NCI-H2029 treated with DMSO at 0.1 percent for 48 hours (cell line): ENCODE measurements at places on chromosomes 5 and 9.

DNA sequence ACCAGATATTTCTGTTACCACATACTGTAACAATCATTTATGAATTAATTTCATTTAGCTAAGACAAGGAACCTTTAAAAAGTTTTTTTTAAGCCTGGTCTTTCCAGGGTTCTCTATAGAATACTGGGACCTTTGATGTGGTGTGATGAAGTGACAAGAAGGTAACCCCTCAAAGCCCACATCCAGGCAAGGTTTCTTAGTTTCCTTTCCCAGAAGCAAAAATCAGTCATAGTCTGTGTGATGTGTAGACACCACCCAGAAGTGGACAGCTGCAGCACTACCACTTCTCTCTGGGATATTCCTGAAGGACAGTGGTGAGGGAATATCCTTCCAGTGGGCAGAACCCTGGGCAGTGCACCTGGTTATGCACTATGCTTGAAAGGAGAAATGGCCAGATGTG is 115.6 kb downstream of the TTC39B start:
- DNase-seq = no peak

DNA sequence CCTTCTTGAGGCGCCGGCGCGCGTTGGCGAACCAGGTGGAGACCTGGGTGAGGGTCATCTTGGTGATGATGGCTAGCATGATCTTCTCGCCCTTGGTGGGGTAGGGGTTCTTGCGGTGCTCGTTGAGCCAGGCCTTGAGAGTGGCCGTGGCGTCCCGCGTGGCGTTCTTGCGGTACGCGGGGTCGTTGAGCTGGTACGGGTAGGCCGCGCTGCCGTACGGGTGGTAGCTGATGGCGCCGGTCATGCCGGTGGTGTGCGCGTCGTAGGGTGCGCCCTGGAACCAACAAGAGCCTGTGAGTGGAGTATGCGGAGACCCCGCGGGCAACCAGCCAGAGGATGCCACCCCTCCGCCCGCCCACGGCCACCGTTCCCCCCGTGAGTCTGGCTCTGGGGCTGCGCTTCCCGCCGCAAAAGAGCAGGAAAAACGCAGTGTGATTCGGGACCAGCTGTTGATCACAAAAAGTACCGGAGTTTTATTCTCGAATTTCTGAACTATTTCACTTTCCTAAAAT is 1.9 kb downstream of the IRX2 start:
- DNase-seq = no peak

DNA sequence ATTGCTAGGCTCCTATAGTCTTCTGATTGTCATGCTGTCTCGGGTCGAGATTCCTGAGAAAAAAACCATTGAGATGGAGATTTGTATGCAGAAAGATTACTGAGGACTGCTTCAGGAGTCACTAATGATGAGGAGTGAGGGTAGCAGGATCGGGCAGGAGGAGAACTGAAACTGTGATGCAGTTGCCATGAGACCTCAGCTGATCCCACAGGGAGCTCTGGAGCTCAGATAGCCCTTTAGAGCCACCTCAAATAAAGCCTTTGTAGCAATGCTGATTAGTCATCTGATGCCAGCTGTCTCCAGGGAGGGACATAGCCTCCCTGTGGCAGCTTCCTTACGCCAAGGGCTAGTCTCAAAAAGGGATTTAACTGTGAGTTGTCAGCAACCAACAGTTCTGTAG is 256.9 kb downstream of the DMAC1 start:
- DNase-seq = no peak

DNA sequence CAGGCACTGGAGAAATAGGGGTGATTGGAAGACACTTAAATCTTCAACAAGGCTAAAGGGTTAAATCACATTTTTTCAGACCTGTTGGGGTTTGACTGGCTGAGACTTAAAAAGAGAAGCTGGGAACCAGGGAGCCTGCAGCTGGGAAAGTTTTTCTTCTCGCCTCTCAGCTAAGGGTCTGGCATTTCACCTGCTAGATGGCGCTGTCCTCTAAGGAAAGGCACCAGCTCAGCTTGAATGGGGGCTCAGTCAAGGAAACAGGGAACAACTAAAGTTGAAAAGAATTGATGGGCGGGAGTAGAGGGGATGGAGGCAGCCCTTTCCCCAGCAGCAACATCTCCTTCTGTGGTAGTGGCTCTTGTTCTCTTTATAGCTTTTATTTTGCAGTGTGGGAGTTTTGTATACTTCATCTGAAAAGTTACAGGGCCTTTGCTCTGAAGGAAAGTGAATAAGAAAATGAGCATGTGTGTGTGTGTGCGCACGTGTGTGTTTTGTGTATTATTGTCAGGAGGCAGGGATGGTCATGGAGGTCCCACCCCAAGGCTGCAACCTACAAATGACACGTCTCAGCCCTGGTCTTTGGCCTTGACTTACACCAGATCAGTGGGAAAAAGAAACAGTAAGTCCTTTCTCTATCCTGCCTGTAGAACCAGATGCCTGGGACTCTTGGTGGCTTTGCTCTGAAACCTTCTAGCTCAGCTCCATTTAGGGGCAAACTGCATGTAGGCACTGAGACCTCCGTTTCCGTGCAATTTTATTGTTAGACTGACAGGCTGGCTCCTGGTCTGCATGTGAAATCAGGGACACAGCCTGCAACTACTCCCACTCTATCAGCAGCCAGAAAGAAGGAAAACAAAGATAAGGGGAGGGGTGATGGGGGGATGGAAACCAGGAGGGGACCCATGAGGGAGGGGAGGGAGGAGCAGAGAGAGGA is 316.2 kb upstream of the CLINT1 start:
- no peak for DNase-seq

- DNase-seq = no peak
Observed at GRCh38 chr9:99026956-99027298, 78.0 kb upstream of the TGFBR1 start.
